Neural crest cell (in vitro differentiated cells): ENCODE measurements at places on chromosomes 2 and 18.

- DNase-seq = no peak
Measured at GRCh38 chr2:70886541-70886987, 49.1 kb upstream of the ATP6V1B1 start.

- no peak for DNase-seq
Measured at GRCh38 chr2:189421644-189422043, 19.6 kb upstream of the WDR75 start.

- no peak for DNase-seq
Measured at GRCh38 chr18:3667255-3668137, 217.5 kb downstream of the TGIF1 start.

DNA sequence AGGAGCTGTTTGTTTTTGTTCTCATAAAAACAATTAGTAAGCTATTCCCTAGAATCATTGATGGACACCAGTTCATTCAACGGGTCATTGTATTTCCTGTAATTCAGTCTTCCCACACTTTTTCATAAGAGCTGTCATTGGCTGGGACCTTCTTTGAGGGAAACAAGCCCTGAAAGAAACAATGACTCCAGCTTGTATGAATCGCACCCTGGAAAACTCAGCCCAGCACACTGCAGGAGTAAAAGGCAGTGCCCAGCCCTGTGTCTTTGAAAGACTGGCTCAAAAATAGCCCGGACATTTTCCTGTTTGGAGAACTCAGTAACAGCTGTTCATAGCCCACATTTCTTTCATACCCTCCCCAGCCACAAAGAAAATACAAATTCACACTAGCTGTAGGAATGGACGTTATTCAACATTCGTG is 81.5 kb downstream of the NCKAP5 start:
- no peak for DNase-seq

DNA sequence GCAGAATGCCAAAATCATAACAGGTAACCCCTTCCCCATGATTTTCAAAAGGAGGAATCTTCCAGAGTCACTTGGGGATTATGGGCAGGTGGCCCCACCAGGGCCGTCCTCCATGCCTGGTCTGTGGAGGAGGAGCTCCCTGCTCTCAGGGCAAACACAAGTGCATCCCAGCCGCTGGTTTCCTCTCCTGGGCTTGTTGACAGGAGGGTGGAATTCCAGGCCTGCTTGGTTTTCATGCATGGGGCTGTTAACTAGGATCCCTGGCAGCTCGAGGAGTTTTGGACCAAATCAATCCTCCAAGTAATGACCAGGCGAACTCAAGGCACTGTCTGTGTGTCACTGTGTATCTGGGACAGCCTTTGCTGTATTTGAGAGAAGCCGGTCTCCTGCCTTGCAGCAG is 45.3 kb downstream of the FOSL2 start:
- DNase-seq = no peak

GRCh38 chr2:84038866-84039265 is 420.2 kb downstream of the SUCLG1 start:
- no peak for DNase-seq

DNA sequence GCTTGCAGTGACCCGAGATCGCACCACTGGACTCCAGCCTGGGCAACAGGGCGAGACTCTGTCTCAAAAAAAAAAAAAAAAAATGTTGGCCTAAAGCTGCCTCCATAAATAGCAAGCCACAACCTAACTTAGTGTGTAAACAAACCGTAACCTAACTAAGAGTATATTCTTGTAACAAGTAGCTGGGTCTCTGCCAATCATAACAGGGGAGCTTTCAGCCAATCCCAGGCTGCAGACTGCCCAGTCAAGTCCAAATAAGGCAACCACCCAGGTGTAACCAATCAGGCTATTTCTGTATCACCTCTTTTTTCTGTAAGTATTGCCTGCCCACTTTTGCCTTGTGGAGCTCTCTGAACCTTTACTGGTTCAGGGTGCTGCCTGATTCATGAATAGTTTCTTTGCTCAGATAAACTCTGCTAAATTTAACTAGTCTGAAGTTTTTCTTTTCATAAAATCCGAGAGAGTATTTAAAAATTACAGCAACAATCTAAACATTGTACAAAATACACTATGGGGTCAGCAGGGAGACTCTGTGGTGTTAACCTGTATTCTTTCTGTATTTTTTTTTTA is 4.5 kb downstream of the PSTPIP2 start:
- DNase-seq = no peak

GRCh38 chr2:11140492-11140891 is 14.8 kb upstream of the SLC66A3 start:
- DNase-seq = no peak

DNA sequence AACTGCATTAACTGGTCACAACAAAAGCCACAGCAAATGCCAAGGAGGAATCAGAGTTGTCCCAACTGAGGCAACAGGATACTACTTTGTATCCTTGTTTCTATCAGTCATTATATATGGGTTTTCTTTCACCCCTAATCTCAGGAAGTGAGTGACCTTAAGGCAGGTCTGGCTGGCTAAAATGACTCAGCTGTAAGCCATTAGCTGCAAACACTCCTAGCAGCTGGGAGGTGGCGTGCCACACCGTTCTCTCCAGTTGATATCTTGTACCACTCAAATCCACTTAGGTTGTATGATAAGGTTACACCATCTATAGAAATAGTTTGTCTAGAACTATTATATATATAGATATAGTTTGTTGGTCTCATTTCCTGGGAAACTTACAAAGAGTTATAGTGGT is 171.1 kb upstream of the MC4R start:
- no peak for DNase-seq

DNA sequence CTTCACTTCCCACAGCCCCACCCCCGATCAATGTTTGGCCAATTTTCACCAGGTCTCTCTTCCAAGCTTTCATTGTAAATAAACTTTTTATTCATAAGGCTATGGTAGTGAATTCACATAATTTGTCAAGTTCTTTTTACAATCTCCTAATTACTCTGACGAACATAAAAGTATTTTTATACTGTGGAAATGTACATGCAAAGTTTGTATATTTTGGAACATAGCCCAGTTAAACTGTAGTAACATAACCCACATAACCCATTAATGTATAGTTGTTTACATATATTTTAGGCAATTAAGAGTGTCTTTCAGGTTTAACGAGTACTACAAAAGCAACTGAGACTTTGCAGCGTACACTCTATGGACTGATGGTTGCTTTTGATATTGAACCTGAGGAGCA is 228.3 kb upstream of the ERBB4 start:
- no peak for DNase-seq

- no peak for DNase-seq
Measured at GRCh38 chr2:11891671-11892440, 145.4 kb downstream of the LPIN1 start.

- DNase-seq = no peak
Measured at GRCh38 chr2:234399451-234400246, 97.2 kb downstream of the ARL4C start.

DNA sequence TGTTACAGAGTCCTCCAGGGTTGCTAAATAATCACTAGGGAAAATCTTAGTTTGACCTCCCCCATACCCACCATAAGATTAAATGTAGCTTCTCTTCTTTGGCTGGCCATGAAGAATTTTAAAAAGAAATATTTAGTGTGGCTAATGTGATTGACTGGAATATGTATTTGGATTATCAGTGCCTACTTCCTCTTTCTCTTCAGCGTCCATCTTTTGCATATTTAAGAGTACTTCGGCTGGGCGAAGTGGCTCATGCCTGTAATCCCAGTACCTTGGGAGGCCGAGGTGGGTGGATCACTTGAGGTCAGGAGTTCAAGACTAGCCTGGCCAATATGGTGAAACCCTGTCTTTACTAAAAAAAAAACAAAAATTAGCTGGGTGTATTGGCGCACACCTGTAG is 28.8 kb downstream of the ADAM23 start:
- no peak for DNase-seq

GRCh38 chr2:124437811-124438210 is 412.7 kb downstream of the CNTNAP5 start:
- peak; percentile 34 for DNase-seq

- DNase-seq = peak; percentile 23
Measured at GRCh38 chr18:10131460-10132395, 217.9 kb downstream of the VAPA start.

DNA sequence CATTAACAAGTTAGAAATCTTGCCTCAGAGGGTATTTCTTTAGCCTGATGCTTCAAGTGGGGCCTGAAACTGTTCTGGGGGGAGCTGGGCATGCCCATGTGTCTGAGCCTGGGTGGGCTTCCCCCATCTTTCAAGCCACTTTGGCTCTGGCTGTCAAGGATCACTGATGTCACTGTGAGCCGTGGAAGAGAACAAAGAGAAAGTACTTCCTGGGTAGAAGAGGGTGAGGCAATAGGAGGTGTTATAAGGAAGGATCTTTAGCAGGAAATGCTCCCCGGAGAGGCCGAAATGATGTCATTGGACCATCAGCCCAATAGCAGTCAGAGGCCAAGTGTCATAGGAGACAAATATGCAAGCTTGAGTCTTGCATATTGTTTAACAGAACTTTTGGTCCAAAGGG is 228.4 kb upstream of the MEX3C start:
- DNase-seq = no peak

- no peak for DNase-seq
Measured at GRCh38 chr2:160870729-160871465, 289.3 kb upstream of the TANK start.

GRCh38 chr18:13801260-13801601 is 22.7 kb upstream of the MC5R start:
- no peak for DNase-seq

DNA sequence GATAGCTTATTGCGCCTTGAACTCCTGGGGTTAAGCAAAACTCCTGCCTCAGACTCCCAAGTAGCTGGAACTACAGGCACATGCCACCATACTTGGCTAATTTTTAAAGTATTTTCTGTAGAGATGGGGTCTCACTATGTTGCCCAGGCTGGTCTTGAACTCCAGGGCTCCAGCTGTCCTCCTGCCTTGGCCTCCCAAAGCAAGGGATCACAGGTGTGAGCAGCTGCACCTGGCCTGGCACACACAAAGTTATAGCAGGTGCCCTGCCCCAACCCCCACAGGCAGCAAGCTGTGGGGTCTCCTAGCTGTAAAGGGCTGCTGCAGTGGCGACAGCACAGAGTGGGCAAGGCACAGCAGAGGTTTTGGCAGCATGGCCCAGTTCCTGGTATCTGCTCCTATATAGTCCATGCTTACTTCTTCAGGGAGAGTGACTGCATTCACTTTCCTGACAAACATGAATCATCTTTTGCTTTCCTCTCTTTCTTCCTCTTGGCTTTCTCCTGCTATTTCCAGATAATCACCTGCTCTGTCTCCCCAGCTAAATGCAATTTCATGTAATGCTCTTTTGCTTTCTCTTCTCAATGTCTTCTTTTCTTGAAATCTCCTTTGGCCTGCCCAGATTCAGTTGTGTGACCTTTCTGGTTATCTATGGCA is 27.3 kb upstream of the METAP1D start:
- no peak for DNase-seq

GRCh38 chr2:73984203-73984921 is at the start of gene TET3:
Gene TET3, plus strand, starts transcription at chr2:73984910. Its CDS starts 1,494 bp downstream, at chr2:73986404.
- DNase-seq = peak; percentile 34

- no peak for DNase-seq
Measured at GRCh38 chr2:108297436-108298141, 8.9 kb downstream of the SULT1C2 start.

DNA sequence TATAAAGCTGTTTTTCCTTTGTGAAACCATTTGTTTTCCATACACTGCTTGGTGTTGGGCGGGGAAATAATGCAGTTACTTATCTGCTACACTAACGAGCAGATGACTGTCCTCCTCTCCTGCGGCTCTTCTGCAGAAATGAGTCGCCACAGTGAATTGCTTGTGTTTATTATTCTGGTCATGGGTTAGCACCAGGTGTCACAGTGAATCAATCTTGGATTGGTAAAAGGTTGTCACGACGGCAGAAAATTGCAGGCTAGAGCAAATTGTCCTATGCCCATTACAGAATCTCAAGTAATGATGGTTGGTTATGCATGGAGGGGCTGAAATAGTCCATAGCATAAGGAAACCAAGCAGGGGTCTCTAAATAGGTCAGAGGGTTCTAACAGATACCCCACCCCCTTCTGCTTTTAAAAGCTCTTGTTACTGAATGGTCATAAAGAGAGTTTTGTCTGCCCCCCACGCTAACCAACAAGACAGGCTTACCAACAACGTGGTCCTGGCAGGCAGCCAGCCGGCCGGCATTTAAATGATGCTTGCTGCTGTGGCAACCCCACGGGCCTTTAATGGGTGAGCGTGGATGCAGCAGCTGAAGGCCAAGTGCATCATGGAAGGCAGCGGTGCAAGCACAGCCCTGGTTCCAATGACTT is 29.5 kb downstream of the RAB31 start:
- DNase-seq = no peak

- DNase-seq = no peak
Measured at GRCh38 chr2:113015655-113016054, 10.4 kb downstream of the IL36A start.

- no peak for DNase-seq
Measured at GRCh38 chr2:119549241-119549640, 5.0 kb downstream of the CFAP221 start.

- no peak for DNase-seq
Measured at GRCh38 chr2:10826026-10826425, 13.4 kb upstream of the PDIA6 start.

DNA sequence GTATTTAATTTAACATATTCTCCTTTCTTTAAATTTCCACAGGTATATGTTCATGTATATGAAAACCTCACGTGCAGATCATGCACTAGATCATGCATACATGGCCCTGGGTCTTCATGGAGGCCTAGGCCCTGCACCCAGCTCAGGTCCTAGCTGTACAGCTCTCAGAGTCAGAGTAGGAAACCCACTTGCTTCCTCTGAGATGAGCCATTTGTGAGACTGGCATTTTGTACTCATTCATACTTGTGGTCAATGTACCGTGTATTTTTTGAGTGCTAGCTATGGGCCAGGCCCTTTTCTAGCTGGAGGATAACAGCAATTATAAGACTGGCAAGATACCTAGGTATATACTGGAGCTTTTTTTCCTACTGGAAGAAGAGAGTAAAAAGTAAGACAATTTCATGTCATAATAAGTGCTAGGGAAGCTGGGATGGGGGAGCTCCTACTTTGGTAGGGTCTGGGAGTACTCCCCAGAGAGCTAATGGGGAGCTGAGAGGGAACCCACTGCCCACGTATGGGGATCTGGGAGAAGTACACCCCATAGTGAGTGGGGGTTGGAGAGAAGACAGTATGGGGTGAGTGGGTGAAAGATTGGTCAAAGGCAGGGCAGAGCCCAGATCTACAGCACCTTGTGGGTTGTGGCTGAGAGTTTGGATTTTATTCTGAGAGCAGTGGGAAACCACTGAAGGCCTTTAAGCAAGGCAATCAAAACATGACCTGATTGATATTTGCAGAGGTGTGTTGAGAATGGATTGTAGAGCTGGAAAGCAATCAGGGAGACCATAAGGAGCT is 72.0 kb downstream of the POLE4 start:
- DNase-seq = no peak
